ENCODE measurements at places on chromosomes 11 and 22.

GRCh38 chr11:102614485-102614884 is 10.6 kb downstream of the MMP20 start:
- no peak for DNase-seq

- no peak for DNase-seq
These were observed 13.5 kb downstream of the LRP5 start for GRCh38 chr11:68325907-68326220.

DNA sequence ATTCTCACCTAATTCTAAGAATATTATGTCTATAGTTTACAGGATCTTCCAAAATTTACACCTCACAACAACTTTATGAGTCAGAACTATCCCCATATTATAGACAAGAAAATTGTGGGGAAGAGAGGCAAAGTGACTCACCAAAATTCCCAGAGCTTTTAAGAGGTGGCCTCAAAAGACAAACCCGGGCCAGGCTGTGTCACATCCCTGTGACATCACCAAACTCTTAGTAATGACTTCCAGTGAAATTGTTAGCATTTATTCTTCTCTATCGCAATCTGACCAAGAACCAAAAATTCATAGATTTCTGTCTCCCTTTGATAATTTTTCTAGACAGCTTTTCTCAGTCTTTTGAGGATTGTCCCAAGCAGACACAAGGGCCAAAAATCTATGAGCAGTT is 134.3 kb downstream of the SNX19 start:
- no peak for DNase-seq

DNA sequence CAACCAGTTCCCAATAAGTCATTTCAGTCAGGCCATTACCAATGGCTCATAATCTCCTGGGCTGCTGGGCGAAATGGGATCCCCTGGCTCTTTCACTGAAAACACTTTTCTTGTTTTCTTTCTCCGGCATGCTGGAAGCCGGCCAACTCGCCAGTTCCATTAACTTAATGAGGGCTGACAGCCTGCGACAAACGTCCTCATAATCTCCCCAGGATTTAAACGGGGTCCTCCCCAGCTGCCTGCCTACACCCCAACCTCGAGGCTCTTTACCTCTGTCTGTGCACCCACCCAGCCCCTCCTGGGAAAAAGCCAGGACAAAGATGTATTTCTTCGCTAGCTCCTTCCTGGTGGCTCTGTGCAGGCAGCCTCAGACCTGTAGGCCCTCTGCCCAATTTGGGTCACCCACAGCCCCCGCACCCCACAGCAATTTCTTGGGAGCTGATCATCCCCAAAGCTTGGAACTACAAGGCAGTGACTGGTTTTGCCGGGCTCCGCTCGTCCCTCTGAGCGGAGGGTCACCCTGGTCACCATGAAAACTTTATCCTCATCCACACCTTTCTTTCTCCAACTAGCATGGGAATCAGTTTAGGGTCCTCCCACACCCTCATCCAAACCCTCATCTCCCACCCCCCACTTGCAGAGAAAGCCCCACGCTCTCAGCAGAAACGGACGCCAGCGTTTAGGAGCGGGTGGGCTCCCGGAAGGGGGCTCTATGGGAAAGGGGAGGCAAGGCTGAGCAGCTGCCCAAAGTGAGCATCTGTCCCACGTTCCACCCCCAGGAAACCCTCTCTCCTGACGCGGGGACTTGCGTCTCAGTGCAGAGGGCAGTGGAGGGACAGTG is 51.1 kb upstream of the KCNQ1OT1 start:
- DNase-seq = no peak

- DNase-seq = no peak
These were observed 11.6 kb upstream of the GPHA2 start for GRCh38 chr11:64947208-64947814.

DNA sequence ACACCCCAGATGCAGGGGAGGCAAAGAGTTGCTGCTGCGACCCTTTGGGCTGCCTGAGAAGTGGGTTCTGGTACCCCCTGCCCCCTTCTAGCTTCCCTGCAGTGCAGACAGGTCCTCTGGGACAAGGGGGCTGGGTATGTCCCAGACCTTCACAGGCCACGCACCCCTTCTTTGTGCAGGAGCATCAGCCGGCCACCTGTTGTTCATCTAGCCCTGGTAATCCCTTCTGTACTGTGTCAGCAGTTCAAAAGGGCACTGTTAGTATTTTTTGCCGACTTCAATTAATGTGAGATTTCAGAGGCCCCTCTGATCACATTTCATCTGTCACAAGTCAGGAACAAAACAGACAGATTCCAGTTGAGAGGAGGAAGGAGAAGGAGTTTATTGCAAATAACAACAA is 49.9 kb downstream of the ALX4 start:
- no peak for DNase-seq

- no peak for DNase-seq
These were observed 219.6 kb downstream of the LUZP2 start for GRCh38 chr11:24716403-24716802.

DNA sequence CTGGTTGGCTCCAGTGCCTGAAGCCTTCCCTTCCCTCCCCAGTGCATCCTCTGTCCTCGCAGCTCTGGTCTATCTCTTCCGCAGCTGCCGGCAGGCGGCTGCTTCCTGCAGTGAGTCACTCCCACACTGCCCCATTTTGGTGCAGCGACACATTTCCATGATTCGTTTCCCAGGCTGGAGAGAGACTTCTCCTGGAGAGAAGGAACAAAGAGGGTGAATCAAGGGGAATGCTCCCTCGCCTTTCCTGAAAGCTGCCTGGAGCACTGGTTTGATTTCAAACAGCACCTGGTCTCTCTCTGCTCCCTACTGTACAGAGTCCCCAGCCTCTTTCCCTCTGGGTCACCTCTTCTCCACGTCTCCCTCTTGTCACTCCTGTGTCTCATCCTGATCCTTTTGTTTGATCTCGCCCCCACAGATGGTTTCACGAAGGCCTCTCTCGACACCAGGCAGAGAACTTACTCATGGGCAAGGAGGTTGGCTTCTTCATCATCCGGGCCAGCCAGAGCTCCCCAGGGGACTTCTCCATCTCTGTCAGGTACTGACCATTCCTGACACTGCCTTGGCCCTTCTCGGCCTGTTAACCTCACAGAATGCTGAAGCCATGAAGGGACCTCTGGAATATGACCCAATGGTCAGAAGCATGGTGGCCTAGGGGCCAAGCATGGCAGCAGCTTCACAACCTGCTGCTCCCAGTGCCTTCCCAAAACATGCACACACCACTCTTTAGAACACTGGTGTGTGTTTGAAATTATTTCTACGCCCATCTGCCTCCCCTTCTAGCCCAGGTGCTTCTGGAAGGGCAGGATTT is at the start of gene TMA7B:
Gene TMA7B (plus strand): TSS at position 758 of the 808 bp plus-strand sequence. CDS start 3,978 bp downstream, outside the sequence.
- DNase-seq = no peak

DNA sequence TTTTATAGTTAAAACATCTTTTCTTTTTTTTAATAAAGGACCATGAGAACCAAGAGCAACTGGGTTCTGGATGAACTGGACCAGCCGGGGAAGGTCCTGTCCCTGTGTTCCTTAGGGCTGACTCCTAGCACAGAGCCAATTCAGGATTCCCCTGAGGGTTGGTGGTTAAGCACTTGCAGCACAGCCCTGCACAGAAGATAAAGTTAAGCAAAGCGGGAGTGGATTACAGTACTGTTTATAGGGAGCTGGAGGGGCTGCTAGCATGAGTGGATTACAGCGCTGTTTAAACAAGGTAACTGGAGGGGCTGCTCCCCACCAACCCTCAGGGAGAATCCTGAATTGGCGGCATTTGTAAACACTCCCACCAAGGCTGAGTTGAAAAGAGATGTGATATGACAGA is 90.6 kb downstream of the CELSR1 start:
- no peak for DNase-seq

DNA sequence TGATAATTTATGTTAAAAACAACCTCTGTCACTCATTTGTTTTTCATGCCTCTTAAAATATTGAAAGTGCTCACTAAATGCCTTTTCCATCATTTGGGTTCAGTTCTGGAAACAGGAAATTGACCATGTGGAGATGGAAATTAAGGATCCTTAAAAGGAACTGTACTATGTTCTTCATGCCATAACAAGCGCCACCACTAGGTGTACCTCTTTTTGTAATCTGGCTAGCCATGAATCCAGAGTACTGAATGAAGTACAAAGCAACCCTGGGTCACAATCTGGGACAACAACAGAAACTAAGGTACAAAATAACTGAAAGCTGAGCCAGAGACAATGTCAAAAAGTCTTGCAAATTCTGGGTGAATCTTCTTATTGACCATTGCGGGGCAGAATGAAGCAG is 559.1 kb downstream of the FAM181B start:
- DNase-seq = no peak

DNA sequence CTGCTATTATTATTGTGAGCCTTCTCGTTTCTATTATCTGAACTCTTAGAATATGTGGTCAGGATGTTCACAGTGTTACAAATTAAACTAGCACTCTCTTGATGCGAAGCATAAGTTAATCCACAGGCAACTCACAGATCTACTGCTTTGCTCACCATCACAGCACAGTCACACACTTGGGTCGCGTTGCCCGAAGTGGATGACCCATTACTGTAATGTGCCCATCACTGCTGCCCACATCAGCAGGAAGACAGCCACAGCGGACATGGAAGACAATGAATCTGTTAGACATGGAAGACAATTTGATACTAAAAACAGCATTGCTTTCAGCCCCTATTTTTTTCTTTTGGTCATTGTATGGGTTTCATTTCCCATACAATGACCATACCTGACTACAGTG is 216.4 kb upstream of the B3GAT1 start:
- no peak for DNase-seq

DNA sequence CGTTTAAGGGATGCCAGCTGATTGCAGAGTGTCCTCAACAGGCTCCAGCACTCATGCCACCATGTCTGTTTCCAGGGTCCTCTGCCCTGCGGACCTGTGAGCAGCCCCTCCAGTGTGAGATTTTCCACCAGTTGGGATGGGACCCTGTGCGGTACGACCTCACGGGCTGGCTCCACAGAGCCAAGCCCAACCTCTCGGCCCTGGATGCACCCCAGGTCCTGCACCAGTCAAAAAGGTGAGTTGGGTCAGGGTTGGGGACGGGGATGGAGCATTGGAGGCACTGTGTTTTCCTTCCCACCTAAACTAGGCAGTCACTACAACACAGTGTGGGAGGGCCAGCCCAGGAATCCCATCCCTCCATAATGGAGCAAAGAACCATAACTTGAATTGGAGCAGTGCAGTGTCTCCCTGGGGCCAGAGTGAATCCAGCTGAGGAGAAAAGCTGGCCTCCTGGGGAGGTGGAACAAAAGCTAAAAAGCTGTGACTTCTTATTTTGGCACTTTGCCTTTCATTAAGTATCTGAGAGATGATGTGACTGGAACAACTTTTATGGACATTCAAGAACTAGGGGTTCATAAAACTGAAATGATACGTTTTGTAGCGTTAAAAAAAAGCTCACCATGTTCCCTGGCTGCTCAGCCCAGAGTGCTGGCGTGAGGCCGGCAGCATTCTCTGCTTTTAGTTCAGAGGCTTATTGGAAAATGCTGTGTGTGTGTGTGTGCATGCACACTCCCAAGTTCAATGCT is 101.8 kb downstream of the MYO18B start:
- no peak for DNase-seq

DNA sequence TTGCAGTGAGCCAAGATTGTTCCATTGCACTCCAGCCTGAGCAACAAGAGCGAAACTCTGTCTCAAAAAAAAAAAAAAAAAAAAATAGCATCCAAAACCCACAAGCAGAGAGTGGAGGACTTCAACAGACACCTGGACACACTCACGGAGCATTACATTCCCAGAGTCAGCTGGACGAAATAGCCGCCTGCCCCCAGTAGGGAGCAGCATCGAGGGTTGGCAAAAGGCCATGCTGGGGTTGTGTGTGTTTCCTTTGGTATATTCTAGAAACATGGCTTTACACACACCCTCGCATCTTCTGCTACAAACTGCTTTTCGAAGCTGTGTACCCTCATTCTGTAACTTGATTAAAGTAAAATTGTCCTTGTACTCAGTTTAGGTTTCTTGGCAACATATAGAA is 5.3 kb downstream of the ADA2 start:
- DNase-seq = no peak

DNA sequence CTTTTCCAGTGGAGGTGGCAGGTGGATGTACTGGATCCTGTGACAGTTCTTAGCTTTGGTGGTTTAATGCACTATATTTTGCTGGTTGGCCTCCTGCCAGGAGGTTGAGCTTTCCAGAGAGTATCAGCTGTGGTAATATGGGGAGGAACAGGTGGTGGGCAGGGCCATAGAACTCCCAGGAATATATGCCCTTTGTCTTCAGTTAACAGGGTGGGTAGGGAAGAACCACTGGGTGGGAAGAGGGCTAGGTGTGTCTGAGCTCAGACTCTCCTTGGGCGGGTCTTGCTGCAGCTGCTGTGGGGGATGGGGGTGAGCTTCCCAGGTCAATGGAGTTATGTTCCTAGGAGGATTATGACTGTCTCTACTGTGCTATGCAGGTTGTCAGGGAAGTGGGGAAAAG is 203.8 kb downstream of the DLG2 start:
- DNase-seq = no peak

DNA sequence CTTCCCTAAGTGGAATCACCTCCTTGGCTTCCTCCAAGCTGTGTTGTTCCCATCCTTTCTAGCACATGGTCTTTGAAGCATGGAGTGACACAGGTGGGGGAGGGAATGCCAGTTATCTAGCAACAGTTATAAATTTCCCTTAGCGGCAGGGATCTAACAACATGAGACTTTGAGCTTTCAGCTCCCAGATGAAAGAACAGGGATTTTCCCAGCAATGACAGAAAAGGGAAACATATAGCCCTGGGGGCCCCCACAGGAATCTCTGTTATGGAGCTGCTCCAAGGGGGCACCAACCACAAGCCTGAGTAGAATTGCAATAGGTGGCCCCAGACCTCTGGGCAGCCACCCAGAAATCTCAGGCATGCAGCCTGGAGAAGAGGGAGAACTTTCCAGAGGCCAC is 163.0 kb downstream of the GRIK4 start:
- DNase-seq = no peak

DNA sequence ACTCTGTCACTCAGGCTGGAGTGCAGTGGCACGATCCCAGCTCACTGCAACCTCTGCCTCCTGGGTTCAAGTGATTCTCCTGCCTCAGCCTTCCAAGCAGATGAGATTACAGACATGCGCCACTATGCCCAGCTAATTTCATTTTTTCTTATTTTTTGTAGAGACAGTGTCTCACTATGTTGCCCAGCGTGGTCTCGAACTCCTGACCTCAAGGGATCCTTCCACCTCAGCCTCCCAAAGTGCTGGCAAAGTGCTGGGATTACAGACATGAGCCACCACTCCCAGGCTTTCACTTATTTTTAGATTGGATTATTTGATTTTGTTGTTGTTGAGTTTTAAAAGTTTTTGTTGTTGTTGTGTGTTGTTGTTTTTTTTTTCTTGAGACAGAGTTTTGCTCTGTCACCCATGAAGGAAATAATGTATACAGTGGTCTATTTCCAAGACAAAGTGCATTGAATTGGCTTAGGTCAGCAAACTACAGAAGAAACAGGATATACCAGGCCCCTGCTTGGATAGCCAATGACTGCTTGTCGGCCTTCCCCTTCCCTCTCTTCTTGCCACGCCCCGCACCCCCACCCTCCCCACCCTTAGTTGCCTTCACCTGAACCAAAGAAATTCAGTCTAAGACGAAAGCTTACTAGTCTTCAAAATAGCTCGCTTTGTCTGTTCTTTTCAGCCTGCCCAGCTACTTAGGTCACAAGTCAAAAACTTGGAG is 91.8 kb upstream of the CLDN5 start:
- DNase-seq = no peak

Data from activated B cell treated with CpG ODN at 0.5 μM for 24 hours (primary cell).